ENCODE measurements at places on chromosomes 6 and 20.

DNA sequence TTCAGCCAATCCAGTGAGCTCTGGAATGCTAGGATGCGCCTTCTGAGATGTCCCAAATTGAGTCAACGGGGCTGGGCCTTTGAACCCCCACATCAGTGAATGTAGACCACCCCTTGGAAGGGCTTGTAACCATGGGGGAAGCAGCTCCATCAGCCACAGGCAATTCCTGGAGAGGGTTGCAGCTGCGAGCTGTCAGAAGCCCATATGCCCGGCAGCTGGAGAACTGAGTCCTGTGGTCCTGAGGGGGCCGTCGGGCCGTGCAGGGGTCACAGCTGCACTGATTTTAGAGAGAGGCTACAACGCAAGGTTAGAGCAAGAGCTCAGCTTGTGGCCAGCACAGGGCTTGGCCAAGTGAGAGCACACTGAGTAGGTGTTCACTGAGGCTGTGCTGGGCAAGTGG, 121.3 kb downstream of the TOX2 start:
- no peak for ATAC-seq

GRCh38 chr6:34938268-34938667, 49.2 kb downstream of the ANKS1A start:
- no peak for ATAC-seq

DNA sequence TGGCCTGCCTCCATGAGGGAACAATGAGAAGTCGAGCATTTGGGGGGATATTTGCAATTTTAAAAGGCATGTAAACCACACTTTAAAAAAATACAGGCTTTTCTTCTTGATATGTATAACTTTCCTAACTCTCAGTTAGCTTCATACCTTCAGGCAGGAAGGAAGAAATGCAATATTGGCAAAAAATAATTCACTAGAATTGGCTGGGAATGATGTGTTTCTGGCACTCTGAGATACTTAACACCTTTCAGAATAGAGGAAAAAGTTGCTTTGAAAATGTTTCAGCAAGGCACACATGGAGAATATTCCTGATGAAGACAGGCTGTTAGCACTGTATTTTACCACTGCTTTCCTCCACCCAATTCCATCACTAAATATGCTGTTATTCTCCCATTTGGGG, 747.6 kb downstream of the HDGFL1 start:
- ATAC-seq, result no peak

DNA sequence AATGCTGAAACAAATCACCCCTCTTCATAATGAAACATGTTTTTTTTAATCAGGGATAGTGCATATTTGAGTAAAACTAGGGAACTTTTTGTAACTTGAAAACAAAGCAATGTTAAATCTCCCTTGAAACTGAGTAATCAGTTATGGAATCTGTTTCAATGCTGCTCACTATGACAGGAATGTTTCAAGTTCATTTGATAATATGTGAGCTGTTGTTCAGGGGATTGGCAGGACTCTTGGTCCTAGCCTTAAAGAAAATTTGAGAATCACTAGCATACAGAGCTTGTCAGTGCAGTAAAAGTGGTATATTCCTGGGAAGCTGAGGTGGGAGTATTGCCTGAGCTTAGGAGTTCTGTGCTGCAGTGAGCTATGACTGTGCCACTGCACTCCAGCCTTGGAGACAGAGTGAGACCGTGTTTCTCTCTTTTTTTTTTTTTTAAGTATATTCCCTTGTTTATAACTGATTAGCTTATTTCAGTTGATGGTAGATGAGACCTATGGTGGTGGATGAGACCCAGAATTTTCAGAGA, 21.6 kb upstream of the CALHM6 start:
- ATAC-seq, result no peak

DNA sequence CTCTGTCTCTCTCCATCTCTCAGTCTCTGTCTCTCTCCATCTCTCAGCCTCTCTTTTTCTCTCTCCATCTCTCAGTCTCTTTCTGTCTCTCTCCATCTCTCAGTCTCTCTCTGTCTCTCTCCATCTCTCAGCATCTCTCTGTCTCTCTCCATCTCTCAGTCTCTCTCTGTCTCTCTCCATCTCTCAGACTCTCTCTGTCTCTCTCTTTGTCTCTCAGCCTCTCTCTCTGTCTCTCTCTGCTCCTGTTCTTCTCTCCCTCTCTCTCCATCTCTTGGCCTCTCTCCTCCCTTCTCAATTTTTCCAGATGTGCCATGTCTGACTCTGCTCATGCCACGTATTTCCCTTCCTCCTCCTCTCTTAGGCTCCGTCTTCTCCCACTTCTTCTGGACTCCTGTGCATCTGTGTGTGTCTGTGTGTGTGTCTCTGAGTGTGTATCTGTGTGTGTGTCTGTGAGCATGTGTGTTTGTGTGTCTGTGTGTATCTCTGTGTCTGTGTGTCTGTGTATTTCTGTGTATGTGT, 72.7 kb downstream of the SRC start:
- ATAC-seq, result no peak

DNA sequence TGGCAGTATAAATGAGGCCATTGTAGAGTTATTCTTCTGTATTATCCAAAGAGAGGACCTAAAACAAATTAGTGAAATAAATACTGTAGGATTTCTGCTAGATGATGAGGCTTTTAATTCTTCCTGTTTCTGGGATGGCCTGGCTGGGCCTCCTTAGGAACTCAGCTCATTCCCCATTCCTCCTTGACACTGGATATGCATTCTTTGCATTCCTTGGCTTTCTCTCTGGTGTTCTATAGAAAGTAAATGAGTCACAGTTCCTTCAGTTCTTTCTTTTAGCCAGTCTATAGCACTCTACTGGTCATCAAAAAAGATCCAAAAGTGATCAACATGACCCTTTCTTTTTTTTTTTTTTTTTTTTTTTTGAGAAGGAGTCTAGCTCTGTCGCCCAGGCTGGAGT, 8.6 kb downstream of the OR10C1 start:
- ATAC-seq, result no peak

- no peak for ATAC-seq
Measured at GRCh38 chr6:83155794-83156193, 37.3 kb downstream of the PGM3 start.

- ATAC-seq, result no peak
Measured at GRCh38 chr20:37259031-37259430, 2.6 kb downstream of the GHRH start.

GRCh38 chr6:6331393-6331792, 10.9 kb upstream of the F13A1 start:
- ATAC-seq, result peak; percentile 81

- no peak for ATAC-seq
Measured at GRCh38 chr6:65933390-65933789, 226.4 kb upstream of the EYS start.

DNA sequence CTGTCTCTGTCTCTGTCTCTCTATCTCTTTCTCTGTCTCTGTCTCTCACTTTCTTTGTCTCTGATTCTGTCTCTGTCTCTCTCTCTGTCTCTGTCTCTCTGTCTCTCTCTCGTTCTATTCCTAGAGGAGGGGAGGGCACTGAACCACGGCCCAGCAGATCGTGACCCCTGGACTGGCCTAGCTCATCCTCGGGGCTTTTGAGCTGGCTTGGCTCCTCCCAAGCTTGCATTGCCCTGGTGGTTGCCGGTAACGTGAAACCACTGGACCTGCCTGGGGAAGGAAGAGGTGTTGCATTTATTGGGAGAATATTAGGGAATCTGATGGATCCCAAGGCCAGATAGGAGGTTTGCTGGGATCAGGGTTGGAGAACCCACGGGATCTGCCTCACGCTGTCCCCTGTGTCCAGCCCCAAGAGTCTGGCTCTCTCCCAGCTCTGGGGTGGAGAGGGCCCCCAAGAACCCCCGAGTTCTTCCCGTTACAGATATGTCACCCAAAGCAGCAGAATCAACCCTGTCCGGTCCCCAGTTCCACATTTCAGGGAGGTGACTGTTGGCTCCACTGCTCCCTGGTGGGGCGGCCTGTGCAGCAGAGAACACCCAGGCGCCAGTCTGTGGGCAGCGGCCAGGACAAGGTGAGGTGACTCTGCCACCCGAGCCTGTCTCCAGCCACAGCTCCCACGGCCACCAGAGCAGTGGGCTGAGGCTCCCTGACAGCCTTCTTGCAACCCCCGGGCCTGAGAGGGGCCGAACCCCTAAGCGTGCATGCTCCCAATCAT, 228.3 kb downstream of the TTLL2 start:
- ATAC-seq, result no peak

DNA sequence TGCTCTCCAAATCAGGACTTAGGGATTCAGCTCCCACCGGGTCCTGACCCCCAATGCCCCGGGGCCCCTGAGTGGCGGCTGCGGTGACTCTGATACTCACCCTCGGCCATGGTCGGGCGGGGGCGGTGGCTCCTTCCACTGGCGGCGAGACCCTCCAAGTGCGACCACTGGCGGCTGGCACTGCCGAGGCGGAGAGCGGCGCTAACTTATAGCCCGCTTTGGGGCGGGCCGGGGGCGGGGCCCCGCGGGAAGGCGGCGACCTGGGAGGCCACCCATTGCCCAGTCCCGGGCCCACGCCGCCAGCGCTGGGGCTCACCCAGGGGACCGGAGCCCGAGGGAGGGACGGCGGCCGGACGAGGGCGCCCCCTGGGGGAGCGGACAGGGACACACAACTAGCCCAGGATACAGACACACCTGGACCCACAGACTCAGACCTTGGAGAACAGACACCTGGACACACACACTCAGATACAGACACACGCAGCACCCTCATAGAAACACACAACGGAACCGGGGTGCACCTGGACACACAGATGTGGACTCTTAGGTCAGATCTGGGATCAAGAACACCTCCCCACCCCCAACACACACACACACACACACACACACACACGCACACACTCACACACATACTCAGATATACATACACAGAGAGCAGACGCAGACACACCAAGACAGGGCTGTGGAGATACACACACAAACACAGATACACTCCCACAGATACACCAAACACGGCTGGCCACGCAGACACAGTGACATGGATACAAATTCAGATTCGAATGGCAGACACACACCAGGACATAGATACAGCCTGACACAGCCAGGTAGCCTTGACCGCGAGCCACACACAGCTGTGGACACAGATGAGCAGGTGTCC, at the start of gene TGM2:
TSS of gene TGM2 (minus strand) at position 182 of the 877 bp plus-strand sequence. CDS start at position 110, 72 bp downstream.
- ATAC-seq, result peak; percentile 93

DNA sequence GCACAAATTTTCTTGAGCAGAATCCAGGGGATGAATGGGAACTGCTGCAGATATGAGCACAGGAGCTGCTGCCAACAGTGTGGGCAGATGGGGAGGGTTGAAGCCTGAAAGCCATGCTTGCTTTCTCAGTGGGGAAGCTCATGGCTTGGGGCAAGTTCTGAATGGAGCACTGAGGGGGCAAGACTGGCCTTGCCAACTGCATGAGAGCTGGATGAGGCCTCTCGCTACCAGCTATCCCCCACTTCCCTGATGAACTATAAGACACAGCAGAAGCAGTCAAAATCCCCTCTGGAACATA, 28.3 kb downstream of the TREM1 start:
- no peak for ATAC-seq

Measured in stimulated activated memory B cell treated with anti-CD40 and anti-IgM and Interleukin-4, amounts not matched to agents 10 μg/mL and 1 μg/mL and 100 μg/mL, for 72 hours (primary cell).